ENCODE measurements at places on chromosomes 5 and 9.
A peak's percentile ranks its signal among the peaks of the same experiment; 100 is the strongest.

DNA sequence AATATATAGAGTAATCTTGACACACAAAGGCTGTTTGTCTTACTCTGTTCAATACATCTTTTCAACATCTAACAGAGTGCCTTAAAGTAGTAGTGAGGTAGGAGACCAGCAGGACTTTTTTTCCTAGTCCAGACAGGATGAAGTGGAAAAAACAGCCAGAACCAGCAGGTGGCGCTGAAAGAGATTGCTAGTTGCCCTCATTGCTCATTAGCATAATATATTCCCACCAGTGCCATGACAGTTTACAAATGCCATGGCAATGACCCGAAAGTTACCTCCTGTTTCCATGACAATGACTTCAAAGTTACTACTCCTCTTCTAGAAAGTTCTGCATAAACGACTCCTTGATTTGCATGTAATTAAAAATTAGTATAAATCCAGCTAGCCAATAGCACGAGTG is 387.4 kb downstream of the ACTL7B start:
- DNase-seq = no peak

- no peak for DNase-seq
Observed at GRCh38 chr5:16131878-16132277, 47.7 kb downstream of the MARCHF11 start.

DNA sequence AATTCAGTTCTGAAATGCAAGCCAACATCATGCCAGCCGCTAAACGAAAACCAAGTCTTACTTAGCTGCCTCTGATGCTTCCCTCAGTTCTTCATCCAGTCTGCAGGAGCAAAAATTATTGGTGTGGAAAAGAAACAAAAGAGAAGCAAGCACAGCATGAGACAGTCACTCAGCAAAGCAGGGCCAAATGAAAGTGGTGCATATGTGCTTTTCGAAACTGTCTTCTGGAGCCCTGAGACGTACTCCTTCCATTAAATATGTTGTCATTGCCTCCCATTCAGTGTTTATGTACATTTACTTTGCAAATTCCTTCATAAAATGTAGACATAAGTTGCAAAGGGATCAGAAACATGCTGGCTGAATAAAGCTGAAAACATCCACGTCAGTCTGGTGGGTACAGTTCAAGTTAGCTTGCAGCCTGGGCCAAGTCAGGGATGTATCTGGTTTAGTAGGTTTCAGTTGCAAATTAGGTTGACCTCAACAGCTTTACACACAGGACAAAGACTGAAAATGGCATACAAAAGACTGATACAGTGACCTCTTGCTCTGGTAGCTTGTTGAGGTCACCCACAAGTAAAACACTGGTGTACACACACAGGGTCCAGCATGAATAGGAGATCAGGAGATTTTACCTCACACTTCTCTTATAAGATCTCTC is 139.7 kb upstream of the PCA3 start:
- DNase-seq = peak; percentile 31

- no peak for DNase-seq
Observed at GRCh38 chr5:177596775-177597238, 3.1 kb upstream of the B4GALT7 start.

GRCh38 chr9:123216251-123216797 is 52.1 kb downstream of the STRBP start:
- no peak for DNase-seq

DNA sequence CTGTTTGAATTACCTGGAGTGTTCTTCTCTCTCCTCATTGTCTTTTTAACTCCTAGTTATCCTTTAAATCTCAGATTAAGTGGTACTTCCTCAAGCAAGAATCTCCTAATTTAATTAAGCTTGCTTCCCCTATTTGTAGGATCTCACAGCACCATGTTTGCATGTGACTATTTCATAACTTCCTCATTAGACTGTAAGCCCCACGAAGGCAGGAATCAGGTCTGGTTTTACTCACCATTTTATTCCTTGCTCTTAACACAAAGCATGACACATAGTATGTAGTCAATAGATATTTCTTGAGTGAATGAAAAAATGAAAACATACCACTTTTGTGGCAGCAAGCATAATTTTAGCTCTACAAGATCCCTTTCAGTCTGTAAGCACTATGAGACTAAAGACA is 1.3 kb upstream of the ERMP1 start:
- DNase-seq = no peak

DNA sequence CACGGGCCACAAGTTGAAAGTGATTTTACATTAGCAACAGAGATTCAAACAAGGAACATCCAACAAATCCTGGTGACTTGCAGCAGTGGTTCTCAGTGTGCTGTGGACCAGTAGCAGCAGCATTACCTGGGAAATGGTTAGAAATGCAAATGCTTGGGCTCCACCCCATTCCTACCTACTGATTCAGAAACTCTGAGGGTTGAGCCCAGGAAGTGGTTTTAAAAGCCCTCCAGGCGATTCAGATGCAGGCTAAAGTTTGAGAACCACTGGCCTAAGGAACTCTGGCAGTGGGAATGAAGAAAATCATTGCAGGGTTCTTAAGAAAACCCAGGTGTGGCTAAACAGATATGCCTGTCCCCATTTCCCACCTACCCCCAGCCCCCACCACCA is 398.8 kb downstream of the ENC1 start:
- DNase-seq = no peak

All from retina (tissue), 1 donor.